Stimulated activated CD4-positive, alpha-beta T cell treated with anti-CD3 and anti-CD28 coated beads, TNF-alpha, amount 100 ng/mL, for 24 hours (primary cell): ENCODE measurements at places on chromosomes 7 and 10.

- DNase-seq, result no peak
Measured at GRCh38 chr7:98394377-98394836, 6.5 kb downstream of the BAIAP2L1 start.

- DNase-seq, result no peak
Measured at GRCh38 chr7:6420680-6421079, 27.1 kb downstream of the DAGLB start.

- DNase-seq, result no peak
Measured at GRCh38 chr7:97130417-97131139, 13.1 kb downstream of the SDHAF3 start.

GRCh38 chr10:14126697-14127440 is 203.9 kb downstream of the FRMD4A start:
- DNase-seq, result no peak

- no peak for DNase-seq
Measured at GRCh38 chr10:93799155-93799708, 41.5 kb downstream of the LGI1 start.

DNA sequence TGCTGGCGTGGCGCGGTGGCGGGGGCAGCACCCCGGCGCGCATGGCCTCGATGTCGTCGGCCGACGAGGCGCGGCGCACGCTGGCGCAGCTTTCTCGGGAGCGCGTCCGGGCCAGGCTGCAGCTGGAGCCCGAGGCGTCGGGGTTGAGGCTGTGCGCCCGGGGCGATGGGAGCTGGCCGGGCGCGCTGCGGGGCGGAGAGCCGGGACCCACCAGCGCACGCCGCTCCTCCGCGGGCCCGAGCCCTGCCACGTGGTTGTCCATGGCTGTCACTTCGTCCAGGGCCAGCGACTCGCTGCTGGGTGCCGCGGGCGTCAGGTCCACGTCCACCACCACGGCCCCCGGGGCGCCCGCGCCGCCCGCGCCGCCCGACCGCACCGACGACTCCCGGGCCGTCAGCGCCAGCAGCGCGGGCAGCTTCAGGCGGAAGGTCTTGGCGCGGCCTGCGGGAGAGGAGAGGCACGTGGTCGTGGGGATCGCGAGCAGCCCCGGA is 20.0 kb downstream of the KCNH2 start:
- no peak for DNase-seq
